Left forelimb (tissue), 1 donor: ENCODE measurements at places on chromosomes 11 and 22.

GRCh38 chr11:11843211-11843621 is 1.4 kb downstream of the USP47 start:
- no peak for DNase-seq

DNA sequence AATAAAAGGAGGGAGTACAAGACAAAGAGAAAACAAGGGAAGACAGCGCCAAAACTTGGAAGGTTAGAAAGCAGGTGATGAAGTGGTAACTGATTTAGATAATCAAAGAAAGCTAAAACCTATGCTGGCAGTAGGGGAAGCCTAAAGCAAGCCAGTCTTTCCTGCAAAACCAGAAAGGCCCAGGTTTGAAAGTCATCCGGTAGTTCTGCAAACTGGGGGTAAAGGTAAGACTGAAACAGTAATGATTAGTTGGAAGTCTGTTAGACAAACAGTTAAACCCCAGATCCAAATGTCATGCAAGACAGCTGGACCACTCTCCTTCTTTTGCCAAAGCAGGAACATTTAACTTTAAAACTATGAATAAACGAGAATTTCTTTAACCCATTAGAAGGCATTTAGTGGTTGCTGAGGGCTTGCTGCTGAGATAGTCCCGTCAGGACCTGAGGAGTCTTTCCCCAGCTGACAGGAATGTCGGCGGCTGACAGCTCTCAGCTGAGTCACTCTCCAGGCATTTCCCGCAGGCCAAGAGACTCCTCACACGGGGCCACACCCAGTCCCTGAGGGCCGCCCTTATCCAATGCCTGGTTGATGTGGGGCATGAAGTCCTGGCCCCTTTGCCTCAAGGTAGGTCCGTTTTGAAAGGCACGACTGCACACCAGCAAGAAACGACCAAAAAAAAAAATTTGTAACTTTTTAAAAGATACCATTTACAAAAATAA is 36.3 kb upstream of the CFAP300 start:
- no peak for DNase-seq

DNA sequence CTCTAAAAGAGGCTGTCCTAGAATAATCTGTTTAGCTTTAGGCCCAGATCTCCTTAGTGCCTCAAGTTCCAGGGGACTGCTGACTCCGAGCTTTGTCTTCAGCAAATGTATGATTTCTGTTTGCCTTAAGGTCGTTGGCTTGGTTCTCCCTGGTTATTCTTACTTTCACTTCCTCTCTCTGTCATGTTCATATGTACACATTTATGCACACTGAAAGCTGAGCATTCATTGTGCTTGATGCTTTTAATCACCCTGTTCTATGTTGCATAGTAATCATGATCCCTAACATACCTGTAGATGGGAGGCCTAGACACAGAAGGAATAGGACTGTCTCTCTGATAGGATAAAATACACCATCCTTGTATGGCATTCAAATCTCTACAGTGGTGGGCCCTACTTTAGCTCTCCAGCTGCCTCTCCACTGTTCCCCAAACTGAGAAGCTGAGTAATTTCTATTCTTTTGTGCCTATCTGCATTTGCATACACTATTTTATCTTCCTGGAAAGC is 7.2 kb downstream of the PPFIBP2 start:
- DNase-seq, result no peak

GRCh38 chr11:117720061-117720511 is 76.9 kb downstream of the DSCAML1 start:
- DNase-seq, result no peak

DNA sequence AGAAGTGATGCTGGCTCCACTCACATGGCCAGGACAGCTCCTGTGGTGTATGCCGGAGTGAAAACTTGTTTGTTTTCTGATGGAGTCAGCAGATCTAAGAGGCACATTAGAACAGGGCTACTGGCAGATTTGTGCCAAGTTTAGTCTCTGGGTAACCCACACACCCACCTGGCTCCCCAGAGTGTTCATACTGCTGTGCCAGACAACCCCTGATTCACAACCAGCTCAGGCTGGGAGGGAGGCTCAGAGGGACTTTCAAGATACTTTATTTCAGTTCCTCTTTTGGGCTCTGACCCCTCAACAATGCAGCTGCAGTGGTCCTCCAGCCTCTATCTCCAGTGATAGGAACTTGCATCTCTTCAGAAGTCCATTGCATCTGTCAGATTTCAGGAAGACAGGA is 8.5 kb downstream of the NTM start:
- no peak for DNase-seq

DNA sequence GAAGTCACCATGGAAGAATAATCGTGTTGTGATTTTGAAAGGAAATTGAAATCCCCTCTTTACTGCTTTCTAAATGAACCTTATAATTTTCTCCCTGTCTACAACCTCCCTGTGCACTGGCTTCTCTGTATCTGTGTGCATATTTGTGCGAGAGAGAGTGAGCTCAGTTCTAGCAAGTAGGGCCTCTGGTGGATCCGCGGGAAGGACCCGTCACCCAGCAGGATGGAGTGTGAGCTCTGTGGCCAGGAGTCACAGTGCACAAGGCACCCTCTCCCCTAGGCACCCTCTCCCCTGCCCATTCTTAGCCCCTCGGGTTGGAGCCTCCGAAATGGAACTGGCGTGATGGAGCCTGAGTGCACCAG is 109.0 kb downstream of the TRIM29 start:
- peak; percentile 46 for DNase-seq

- DNase-seq, result no peak
These were observed 166.0 kb downstream of the TENM4 start for GRCh38 chr11:79274636-79275331.

DNA sequence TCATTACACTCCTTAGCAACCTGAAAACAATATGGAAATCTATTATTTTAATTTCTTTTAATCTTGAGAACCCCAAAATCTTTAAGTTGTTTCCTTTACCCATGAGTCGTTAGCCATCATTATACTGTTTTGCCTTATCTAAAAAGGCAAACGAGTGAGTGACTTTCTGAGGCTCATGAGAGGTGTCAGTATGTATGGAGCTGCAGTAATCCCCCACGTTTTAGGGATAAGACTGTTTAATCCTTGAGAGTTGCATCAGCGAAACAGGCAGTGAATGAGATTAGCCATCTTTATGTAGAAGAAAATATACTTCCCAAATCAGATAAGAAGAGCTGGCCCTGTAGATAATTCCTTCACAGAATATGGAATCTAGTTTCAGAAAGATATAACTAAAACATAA is 1147.0 kb downstream of the DLG2 start:
- no peak for DNase-seq

DNA sequence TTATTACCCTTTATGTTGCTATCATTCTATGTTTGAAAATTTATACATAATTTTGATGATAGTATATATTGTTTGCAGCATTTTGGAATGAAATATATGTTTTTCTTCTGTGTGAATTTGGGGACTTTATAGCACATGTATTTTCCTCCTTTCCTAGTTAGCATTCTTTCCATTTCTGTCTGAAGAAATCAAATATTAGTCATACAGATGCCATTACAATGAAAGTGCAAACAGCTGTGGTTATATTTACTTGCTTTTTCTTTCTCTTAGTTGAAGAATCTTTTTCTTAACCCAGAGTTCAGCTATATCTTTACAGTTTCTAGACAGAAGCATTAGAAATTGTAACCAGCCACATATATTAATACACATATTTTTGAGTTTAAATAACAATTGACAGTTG is 753.1 kb upstream of the ARHGAP42 start:
- no peak for DNase-seq

- peak; percentile 61 for DNase-seq
These were observed 10.2 kb upstream of the IFITM3 start for GRCh38 chr11:330694-331357.

DNA sequence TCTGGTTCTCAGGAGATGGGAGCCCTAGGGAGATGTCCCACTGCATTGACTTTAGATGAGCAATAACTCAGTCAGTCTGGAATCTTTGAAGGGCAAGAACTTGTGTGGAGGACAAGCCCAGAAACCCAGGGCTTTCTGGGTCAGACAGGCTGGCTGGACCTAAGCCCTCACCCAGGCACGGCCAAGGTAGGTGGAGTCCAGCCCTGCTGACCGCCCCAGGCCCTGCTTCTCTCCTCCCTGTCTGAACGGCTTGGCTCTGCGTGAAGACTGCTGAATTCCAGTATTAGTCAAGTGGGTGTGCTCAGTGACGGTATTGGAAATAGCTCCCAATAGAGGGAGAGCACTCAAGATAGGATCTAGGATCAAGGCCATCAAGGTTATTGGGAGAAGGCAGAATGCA is 6.1 kb downstream of the CXCR5 start:
- DNase-seq, result no peak

DNA sequence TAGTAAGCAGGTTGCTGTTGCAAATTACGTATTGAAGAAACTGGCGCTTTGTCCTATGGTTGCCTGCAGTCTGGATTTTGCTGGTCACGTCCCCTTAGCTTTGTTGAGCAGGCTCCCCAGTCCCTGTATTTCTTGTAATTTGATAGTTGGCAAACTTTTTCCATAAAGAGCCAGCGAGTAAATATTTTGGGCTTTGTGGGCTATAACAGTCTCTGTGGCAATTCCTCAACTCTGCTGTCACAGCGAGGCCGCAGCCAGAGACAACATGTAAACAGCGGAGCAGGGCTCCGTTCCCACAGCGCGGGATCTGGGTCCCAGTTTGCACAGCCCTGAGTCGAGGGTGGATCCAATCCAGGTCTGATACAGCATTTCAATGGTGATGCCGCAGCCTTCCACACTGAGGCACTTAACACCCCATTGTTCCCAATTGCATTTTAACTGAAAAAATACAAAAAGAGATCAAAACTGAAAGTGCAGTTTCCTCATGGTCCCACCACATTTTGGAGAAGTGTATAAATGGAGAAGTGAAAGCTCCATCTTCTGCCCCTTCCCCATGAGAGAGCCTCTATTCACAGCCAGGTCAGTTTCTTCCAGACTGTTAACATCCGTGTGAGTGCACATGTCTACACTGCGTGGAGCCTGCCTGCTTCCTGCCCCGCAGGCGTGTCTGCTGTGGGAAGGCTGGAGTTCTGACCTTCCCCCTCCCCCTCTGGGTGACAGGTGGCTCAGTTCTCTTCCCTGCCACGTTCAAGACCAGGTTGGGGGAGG is 89.1 kb downstream of the RPS6KA4 start:
- peak; percentile 63 for DNase-seq

DNA sequence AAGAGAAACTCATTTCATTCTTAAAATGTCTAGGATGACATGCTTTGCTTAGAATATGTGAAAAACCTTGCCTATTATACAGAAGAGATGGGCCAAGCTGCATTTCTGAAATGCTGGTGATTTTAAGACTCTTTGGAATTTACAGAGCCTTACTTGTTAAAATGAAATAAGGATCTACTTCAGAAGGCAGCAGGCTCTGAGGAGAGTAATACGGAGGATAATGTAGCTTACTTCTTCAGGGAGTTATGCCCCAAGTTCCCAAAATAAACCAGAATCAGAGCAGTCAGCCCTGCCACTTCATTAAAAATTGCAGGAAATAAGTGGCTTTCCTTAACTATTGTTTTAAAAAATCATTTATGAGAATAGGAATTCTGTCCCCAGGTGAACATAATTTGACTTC is 1000.3 kb upstream of the RAG2 start:
- no peak for DNase-seq

GRCh38 chr11:68495872-68496271 is 35.3 kb downstream of the PPP6R3 start:
- no peak for DNase-seq

- no peak for DNase-seq
These were observed 102.7 kb upstream of the PARVA start for GRCh38 chr11:12274558-12275197.

GRCh38 chr11:45089251-45089650 is 57.2 kb upstream of the PRDM11 start:
- no peak for DNase-seq

GRCh38 chr22:46035380-46035741 is 58.4 kb upstream of the WNT7B start:
- no peak for DNase-seq

GRCh38 chr11:125287491-125288210 is 123.1 kb downstream of the PKNOX2 start:
- peak; percentile 85 for DNase-seq

DNA sequence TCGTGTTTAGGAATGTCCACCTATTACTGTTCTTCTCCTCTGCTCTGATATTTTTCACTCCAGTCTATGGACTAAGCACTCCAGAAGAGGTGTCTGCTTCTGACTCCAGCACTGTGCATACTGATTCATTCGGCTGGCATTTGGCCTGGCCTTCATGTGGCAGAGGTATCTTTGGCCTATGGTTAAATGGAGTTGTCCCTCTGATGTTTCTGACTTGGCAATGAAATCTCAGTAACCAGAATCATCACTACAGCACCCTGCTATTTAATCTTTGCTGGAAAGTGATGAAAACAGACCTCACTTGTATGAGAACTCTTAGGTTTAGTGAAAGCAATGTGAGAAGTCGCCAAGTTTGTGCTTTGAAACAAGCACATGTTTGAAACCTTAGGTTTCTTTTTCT is 155.2 kb downstream of the MAML2 start:
- DNase-seq, result no peak

GRCh38 chr11:75536786-75537641 is 11.3 kb upstream of the GDPD5 start:
- DNase-seq, result no peak

- DNase-seq, result no peak
These were observed 1089.3 kb downstream of the BRD1 start for GRCh38 chr22:48738204-48738980.

GRCh38 chr22:24428751-24429410 is 1.5 kb downstream of the ADORA2A start:
- no peak for DNase-seq

GRCh38 chr11:13875643-13876042 is 86.9 kb upstream of the SPON1 start:
- no peak for DNase-seq

GRCh38 chr22:44424359-44424682 is 73.7 kb downstream of the RTL6 start:
- no peak for DNase-seq

- no peak for DNase-seq
These were observed 55.9 kb downstream of the SWAP70 start for GRCh38 chr11:9719566-9720289.

DNA sequence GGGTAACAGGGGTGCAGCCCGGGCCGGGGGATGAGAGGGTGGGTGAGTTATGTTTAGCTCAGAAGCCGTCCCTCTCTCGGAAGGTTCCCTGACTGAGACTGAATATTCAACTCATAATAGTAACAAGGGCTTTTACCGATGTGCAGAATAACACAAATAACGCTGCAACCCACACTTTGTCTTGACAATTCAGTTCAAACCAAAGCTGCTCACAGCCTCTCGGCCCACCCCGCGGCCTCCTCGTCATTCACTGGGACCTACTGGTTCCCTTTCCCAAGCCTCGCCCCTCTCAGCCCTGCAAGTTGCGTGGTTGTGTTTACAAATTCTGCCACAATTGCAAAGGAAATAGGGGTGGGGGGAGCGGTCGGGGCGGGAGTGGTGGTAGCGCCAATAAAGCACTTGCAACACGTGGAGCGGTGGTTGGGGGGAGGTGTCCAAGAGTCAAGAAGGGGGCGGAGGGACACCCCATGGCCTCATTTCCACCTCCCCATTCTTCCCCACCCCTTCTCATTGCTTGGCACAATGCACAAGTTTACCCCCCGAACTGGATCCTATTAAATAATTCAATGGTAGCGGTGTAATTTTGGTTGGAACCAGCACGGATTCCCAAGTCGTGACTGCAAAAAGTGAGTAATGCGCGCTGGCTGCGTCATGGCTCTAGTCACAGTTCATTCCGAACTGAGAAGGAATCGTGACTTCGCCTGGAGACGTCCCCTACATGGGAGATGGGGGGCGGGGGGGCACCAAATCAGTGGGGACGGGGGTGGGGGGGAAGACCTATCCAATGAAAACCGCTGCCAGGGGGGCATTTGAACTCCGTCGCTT is 102.0 kb upstream of the HSD17B12 start:
- DNase-seq, result no peak
